ENCODE measurements at places on chromosomes 3 and 15.

- DNase-seq = no peak
Observed at GRCh38 chr3:173617490-173617889, 219.9 kb downstream of the NLGN1 start.

DNA sequence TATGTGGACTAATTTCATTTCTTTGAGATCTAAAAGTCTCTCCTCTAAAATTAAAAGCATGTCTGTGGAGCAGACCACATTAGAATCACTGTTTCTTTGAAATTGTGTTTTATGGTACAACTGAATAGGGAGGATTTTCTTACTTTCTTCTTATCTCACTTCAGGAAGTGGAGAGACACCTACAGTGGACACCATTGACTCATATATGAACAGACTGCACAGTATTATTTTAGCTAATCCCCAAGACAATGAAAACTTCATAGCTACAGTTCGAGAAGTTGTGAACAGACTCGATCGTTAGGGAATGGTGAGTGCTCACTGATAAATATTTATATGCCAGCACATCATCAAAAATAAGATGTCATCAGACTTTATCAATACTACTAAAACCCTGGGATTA, 58.3 kb downstream of the HMG20A start:
- DNase-seq = no peak

DNA sequence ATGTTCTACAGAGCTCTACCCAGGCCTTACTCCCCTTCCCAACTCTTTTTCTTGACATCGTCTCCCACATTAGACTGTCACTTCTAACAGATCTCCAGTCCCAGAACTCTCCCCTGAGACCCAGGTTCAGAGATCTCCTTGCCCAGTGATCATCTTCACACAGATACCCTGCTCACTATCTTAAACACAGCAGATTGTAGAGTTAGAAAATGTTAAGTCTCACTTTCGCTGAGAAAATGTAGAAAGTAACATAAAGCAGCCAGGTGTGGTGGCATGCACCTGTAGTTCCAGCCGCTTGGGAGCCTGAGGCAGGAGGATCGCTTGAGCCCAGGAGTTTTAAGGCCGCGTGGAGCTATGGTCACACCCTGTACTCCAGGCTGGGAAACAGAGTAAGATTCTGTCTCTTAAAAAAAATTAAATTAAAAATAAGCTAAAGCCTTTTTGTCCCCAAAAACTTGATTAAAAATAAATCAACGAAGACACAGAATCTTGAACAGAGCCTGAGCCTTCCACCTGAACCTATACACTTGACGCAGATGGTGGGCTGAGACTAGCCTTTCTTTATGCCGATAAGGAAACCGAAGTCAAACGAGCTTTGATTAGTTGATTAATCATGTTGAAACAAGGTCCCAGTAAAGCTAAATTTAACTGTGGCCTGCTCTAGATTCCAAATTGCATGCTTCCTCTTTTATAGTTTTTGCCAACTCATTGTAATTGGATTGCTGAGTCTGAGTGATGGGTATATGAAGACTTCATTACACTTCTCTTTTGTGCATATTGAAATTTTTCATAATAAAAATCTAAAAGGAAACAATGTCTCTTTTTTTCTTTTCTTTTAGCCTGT, 31.3 kb upstream of the BLM start:
- DNase-seq = no peak

GRCh38 chr15:64430000-64430735, 30.2 kb upstream of the ZNF609 start:
- peak; percentile 7 for DNase-seq

DNA sequence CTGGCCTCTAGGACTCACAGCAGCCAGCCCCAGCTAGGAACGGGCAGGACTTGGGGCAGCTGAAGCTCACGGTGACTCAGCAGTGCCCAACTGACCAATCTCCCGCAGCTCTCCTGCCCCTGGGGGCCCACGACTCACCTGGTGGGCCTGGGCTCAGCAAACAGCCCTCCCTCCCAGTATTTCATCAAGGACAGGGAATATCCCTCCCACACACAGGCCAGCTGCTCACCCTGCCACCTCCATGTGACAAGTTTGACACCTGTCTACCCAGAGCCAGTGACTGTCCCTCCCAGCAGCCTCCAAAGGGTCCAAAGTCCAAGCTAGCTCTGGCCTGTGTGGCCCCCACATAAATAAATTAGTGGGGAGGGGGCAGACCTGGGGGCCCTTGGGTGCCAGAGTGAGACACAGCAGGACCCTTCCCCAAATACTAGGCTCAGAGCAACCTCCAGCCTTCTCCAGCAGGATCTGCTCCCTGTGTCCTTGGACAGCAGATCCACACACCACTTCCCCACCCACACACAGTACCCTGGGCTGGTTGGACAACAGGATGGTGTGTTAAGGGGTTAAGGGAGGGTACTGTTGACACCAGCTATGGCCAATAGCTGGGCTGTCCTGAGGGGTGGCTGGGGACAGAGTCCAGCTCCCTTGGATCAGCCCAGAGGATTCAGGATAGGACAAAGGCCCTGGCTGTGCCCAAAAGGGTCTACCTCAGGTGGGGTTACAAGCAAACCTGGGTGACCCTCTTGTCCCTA, 4.3 kb downstream of the GNAT1 start:
- no peak for DNase-seq

GRCh38 chr3:39279745-39280517, at the start of gene CX3CR1:
Gene CX3CR1, minus strand, starts transcription at chr3:39280036. Its CDS starts 13,527 bp downstream, at chr3:39266509.
- no peak for DNase-seq

- no peak for DNase-seq
Observed at GRCh38 chr15:65795663-65796216, 3.6 kb upstream of the DENND4A start.

DNA sequence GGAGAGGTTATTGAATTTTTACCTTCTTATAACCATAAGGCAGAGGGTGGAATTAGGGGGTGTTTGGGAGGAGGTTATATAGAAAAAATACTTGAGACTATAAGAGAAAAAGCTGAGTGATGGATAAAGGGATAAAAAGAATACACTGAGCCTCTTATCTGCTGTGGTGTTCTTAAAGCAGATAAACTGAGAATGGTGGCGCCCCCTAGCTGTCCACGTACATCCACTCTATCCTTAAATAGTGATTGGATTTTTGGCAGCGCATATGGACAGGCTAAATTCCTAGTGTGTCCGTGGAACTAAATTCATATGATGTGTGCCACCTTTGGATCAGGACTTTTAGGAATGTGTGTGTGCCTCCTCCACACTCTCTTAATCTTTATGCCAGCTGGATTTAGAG, 121.1 kb downstream of the OXSM start:
- peak; percentile 10 for DNase-seq

GRCh38 chr15:57505056-57505715, 86.5 kb upstream of the MYZAP start:
- no peak for DNase-seq

All from stimulated activated CD8-positive, alpha-beta memory T cell treated with anti-CD3 and anti-CD28 coated beads, Interleukin-12 subunit alpha, Interleukin-12 subunit beta, amount 100 ng/mL, for 1 hour (primary cell).